ENCODE measurements at places on chromosomes 6 and 20.
A peak's percentile ranks its signal among the peaks of the same experiment; 100 is the strongest.

DNA sequence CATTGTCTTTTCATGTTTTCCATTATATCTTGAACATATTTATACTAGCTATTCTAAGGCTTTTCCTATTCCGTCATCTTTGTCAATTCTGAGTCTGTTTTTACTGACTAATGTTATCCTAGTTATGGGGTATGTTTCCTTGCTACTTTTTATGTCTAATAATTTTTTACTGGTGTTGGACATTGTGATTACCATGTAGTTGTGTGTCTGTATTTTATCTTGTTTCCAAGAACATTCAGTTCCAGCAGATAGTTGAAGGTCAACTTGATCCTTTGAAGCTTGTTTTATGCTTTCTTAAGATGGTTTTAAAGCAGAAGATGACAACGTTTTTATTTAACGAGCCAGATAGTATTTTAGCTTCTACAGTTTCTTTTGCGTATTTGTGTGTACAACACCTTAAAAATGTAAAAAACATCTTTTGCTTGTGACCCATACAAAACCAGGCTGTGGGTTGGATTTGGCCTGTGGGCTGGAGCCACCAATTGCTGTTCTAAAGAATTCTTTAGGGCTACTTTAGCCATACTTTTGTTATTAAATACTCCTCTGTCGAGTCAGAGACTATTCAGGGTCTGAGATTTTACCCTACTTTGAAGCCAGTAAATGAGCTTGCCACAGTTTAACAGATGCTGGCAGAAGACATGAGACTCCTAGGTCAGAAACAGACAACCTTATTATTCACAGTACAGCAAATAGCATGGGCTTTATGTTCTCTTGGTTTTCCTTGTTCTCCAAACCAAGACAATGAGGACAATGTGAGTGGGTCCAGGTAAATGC lies 38.7 kb upstream of the REV3L start:
- no peak for DNase-seq

- DNase-seq = no peak
These were observed 166.0 kb upstream of the SCGN start for GRCh38 chr6:25485821-25486534.

GRCh38 chr20:57770852-57771720 lies 61.3 kb upstream of the PMEPA1 start:
- DNase-seq = no peak

DNA sequence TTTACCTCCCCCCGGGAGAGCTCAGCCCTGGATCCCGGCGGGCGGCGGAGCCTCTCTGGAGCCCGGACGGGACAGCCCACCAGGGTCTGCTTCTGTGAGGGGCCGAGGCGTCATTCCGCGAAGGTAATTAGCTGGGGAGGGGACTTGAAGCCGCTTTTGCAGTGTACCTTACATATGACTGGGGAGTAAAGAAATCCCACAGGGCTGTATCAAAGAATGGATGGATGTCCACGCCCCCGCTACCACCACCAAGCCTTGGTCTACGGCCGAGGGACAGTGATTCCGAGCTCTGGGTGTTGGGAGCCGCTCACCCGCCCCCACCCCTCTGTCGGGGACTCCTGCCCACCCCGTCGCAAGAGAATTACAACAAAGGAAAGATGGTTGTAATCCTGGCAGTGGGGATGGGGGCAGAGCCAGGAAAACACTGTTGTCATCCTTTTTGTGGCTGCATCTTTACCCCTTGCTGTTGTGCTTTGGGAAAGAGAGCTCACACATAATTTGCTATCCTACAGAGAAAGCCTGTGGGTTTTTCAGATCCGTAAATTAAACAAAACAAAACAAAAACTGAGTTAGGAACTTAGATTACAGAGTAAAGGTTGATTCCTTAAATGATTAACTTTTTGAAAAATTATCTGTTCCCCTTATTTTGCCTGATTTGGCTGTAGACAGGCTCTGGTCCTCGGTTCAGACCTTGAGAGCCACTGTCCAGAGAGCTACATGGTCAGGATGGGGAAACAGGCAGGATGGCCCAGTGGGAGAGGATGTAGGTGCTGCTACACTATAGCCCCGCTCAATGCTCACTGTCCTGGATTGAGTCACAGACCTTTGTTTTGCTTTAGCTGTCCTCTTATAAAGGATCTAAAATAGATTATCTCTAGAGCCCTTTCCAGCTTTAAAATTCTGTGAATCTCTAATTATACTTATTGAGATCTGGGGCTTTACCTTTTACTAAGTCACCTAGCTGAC lies 997 bp upstream of the FBXO30 start:
- peak; percentile 20 for DNase-seq

- DNase-seq = no peak
These were observed 36.0 kb upstream of the CCN6 start for GRCh38 chr6:112017760-112018537.

DNA sequence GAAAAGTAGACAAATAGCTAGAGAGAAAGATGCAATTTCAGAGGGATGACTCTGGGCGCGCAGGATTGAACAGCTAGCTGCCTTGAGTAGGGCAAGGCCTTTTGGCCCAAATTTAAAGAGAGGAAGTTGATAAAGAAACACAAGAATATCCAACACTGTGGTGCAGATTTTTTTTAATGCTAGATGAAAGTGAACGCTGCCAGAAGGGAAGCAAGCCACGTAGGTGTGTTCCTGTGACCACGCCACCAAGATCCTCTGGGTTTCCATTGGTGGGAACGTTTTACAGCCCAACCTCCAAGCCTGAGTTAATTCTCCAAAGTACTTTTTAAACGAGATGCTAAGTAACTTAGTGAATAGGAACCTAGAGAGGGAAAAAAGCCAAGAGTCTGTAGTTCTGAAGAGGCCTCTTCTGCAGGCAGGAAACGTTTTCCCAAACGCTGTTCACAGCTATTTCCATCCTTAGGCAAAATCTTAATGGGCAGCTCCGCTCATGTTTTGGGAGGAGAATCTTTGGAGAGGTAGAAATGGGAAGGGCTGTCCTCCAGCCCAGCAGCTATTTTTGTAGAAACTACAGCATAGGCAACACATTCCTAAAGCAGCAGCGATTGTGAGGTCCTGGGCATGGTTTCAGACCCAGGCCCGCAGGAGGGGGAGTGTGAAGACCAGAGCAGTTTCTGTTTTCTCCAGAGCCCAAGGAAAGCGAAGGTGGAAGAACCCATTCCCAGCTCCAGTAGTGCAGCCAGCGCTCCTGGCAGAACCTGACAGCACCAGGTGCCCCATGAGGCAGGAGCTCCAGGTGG lies 8.2 kb downstream of the LY86 start:
- no peak for DNase-seq

DNA sequence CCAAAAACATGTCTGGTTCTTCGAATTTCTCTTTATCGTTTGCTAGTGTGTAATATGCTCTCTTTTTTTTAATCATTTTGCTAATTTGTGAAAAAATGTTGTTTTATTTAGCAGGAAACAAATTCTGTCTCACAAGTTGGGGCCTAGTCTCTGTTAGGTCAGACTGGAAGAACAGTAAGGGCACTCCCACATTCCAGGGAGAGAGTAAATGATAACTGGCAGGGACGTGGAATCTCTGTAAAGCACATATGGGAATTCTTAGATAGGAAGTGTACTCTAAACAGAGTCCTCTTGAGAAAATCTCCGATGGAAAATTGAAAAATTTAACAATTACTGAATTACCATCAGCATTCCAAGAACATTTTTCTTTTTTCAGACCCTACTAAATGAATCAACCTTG lies 16.4 kb upstream of the CCDC28A start:
- no peak for DNase-seq

- no peak for DNase-seq
These were observed 60.6 kb upstream of the RREB1 start for GRCh38 chr6:7047128-7047527.
